Thymus (tissue), 14 donors: ENCODE measurements at places on chromosomes 13 and 19. TPM values are rescaled to one million over a fixed set of nuclear protein-coding genes. Genes with fewer than 3 reads are reported as not detected.

JOSD2 gene
- 15.9 TPM for total RNA-seq

DNA sequence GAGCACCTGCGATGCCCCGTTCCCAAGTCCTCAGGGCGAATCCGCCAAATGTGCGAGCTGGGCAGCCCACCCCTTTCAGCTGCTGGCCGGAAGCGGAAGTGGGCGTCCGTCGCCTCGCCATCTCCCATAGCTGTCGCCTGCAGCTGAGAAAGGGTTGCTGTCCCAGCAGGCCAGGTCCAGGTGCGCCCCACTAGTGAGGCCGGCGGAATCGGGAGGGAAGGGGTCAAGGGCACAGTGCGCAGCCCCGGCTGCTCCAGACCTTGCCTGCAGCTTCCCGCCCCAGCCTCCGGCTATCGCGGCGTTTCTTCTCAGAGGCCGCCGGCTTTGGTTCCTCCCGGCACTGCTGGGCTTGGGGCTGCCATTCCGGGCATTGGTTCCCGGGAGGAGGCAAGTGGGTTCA is at the start of gene ZNF177:
Gene ZNF177 (plus strand): TSS at position 109 of the 400 bp plus-strand sequence. CDS start 15,299 bp downstream, outside the sequence.
- H3K4me3 ChIP-seq, result peak within 1 kb of the TSS; percentile 56
- no peak within 1 kb of the TSS for H3K27ac ChIP-seq
- no peaks in the 10 kb centered on the region for H3K36me3 ChIP-seq
- no peaks in the 10 kb centered on the region for H3K27me3 ChIP-seq

DNA sequence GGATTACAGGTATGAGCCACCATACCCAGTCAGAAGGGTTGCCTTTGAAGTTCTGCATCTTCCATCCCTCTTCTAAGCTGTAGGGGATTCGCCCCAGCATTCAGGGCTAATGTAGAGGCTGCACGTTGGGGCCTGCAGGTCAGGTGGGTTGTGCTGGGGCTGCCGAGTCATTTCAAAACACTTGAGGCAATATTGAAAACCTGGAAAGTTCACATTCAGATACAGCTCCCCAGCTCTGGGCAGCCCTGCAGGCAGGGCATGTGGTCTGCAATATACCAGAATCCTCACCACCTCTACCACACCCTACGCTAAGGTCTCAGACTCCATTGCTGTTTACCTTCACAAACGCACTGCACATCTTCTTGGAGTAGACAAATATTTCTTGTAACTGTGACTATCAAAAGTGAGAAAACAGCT is 24.6 kb downstream of the CCNE1 start:
- H3K36me3 ChIP-seq, result no peaks in the 10 kb centered on the region
- no peak overlapping the region for H3K27ac ChIP-seq
- peaks cover 22% of the 10 kb centered on the region for H3K27me3 ChIP-seq
- DNase-seq, result no peak
- peaks cover under 1% of the 10 kb centered on the region for H3K4me1 ChIP-seq
- no peak overlapping the region for H3K4me3 ChIP-seq

IRGQ gene
- total RNA-seq, result 4.4 TPM

ATP1A3 gene
- total RNA-seq, result 1.2 TPM

- no peak overlapping the region for H3K4me3 ChIP-seq
- no peak for DNase-seq
- H3K36me3 ChIP-seq, result no peaks in the 10 kb centered on the region
Observed at GRCh38 chr13:105961438-105961837, 574.0 kb downstream of the EFNB2 start.

ZNF699 gene
- total RNA-seq, result 4.5 TPM

CGB2 gene
- total RNA-seq, result not detected
